ENCODE measurements at places on chromosomes 2 and 18. TPM values are rescaled to one million over a fixed set of nuclear protein-coding genes. Genes with fewer than 3 reads are reported as not detected.

ARL5A gene
- polyA plus RNA-seq: 12.9 TPM

FSIP2 gene
- 0.11 TPM for polyA plus RNA-seq

C2orf78 gene
- polyA plus RNA-seq: not detected

TYMS gene
- polyA plus RNA-seq: 0.34 TPM

TMEFF2 gene
- 0.08 TPM for polyA plus RNA-seq

KCNG2 gene
- polyA plus RNA-seq: not detected
